SIG-M5 (cell line): ENCODE measurements at places on chromosomes 3 and 15.

- no peak for DNase-seq
These were observed 31.5 kb downstream of the TM2D3 start for GRCh38 chr15:101620671-101621070.

- no peak for DNase-seq
These were observed 124.2 kb downstream of the EEFSEC start for GRCh38 chr3:128277378-128278069.

DNA sequence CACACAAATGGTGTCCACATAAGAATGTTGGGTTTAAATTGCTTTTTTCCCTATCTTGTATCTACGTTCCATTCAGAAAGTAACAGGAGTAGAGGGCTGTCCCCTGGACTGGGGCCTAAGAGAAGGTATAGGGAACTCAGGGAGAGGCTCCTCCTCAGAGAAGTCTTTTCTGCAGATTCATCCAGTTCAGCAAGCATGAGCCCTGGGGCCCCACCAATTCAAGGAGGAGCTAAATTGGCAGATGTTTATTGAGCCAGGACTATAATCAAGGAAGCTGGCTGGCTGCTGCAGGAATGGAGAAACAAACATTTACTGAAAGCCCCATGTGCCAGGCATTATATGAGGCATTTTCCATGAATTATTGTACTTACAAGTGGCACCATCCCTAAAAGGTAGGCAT is 22.1 kb upstream of the LARS2 start:
- no peak for DNase-seq

- DNase-seq = no peak
These were observed 2.1 kb downstream of the TNFAIP8L3 start for GRCh38 chr15:51092480-51093040.

GRCh38 chr3:132356568-132356967 is 39.4 kb downstream of the ACP3 start:
- DNase-seq = no peak

DNA sequence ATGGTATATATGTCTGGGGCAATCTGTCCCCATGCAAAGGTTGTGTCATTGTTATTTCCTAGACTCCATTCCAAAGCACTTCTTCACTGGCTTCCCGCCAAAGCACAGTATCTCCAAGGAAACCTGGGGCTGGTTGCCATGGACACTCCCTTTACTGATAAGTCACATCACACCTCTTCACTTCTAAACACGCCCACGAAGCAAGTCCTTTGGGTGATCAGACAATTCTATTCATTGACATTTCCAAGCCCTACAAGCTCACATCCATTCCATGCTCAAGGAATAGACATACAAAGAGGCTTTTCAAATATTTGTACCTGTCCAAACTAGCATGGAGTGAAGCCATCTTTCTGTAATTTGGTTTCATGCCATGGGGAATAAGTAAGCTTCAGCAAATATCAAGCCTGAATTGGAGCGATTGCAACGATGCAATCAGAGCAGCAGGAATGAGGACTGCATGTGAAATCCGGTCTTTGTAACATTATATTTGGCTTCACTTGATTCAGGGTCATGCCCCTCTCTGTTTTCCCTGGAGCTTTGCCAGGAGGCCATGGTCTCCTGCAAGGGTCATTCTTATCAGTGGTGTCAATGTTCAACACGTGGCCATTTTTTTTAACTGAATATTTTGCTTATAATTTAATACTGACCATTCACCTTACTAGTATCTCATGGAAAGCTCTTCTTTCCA is 201.6 kb upstream of the TMC3 start:
- DNase-seq = no peak

- no peak for DNase-seq
These were observed 2.1 kb downstream of the TRIM69 start for GRCh38 chr15:44738340-44738984.

DNA sequence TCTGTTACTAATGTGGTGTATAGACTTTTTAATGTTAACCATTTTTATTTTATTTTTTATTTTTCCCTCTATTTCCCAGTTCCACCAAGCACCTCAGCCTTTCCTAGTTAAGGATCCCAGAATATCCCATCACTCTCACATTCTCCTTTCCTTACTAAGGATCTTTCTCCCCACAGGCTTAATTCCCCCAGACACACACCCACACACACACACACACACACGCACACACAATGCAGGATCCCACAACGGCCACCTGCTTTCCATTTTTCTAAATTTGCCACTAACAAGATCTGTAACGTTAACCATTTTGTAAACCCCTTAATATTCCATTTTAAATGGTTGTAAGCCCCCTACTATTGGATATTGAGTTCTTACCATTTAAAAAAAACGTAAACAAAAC is 404.1 kb downstream of the ZIC1 start:
- DNase-seq = no peak

DNA sequence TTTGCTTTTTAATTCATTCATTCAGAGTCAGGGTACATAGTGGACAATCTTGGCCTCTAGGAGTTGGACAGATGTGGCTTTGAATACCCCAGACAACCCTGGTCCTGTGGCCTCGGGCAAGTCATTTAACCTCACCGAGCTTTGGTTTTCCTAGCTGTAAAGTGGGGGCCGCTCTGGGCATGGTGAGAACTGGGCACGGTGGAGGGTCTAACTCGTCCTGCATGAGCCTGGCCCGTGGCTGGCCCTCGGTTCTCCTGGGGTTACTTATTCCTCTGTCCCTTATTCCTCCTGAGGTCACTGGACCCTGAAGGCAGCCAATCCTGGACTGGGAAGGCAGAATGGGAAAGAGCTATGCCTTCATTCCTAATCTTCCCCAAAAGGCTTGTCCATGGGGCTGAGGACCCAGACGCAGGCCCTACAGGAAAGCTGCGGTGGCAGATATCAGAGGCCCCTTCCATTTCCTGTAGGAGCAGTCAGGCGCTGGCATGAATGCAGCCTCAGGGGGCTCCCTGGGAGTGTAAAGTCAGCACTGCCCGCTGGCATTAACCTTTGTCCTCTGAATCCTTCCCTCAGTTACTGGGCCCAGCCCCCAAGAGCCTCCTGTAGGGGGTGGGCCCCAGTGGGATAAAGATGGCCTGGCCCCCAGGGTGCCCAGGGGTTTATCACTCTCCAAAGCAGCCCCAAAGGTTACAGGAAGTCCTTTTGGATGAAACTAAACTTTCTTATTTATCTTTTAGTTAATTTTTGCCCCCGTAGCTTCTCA is 17.9 kb upstream of the SEC13 start:
- no peak for DNase-seq

DNA sequence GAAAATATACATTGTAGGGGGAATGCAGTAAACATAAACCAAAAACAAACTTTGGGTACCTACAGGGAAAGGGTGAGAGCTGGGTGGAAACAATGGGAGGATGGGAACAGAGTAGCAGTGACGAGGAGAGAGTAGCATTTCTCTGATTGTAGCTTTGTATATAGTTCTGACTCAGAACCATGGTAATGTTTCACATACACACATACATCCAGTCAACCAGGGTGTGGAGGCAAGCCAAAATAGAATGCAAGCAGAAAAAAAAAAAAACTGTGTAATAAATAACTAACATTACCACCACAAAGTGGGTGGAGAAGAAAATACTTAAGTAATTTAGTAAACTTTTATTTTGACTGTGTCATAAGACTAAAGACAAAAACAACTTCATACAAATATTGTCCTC is 27.2 kb downstream of the BCL2A1 start:
- DNase-seq = no peak

DNA sequence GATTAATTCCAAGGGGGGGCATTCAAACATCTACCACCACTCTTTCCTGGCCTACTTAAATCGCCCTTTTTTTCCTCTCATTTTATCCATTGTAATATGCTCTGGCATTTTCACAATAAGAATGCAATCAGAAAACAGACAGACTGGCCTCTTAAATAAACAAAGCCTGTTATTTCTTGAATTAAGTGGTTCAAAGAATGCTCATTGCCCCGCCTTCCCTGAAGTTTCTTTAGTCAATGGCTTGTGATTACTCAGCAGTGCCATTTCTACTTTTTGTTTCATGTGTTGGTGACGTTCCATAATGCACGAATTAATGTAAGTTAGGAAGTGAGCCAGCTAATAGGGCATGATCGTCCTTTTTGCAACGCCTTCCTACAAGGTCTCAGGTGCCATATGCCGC is 68.0 kb downstream of the FBN1 start:
- DNase-seq = no peak

DNA sequence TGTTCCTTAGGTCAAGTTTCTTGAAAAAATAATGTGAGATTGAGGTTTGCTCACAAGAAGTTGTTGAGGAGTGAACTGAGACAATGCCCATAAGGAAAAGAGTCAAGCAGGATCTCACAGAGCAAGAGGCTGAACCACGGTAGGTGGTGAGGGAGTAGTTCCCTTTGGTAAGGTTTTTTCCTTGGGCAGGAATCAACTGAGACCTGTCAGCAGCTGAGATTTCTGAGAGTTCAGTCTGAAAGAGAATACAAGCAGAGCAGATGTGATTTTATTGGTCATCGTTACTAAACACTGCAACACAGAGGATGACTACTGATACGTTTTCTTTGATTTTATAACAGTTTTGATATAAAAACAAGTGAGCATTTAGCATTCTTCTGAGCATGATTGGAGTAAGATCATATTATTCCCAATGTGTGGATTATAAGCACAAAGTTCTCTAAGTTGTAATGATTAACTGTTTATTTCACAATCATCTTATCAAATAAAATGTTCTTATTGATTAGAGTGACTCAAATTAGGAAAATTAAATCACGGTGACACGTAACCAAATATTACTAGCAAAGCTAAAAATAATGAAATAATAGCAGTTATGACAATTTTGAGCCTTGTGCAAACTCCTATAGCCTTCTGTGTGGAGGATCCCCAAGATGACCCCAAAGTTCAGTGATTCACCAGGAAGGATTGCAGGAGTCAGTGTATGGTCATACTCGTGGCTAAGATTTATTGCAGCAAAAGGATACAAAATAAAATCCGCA is 346.2 kb upstream of the ZNF717 start:
- no peak for DNase-seq

DNA sequence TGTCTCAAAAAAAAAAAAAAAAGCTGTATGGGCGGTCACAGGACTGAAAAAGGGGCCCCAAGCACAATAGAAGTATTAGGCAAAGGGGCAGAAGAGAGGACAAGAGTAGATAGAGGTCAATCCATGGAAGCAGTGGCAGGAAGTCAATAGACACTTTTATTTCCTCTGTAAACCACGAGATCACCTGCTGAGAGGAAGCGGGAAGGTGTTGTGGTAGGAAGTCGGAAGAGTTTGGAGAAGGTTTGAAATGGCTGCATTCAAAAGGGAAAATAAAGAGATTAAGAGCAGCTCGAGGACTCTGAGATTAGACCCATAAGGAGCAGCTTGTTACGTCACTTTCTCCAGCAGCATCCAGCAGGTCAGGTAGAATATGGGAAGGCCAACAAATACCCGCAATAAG is 14.2 kb upstream of the ZNF148 start:
- DNase-seq = no peak

- no peak for DNase-seq
These were observed at the start of gene GDPGP1 for GRCh38 chr15:90234096-90234988. Gene GDPGP1 (plus strand): TSS chr15:90234209. CDS start chr15:90240909, 6,700 bp downstream.

DNA sequence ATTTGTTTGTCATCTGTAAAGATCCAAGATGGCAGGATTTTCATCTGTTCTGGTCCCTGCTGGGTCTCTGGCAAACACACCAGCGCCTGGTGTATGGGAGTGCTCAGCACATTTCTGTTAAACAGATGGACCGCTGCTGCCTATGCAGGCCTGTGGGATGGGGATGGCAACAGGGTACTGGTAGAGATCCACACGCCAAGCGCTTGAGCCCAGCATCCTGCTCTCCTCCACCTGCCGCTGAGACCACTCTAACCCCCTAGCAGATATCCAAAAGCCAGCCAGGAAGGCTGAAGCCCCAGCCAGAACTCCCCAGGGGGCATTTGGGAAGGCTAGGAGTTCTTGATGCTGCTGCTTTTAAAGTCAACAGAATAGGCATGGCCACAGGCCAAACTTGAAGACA is 31.7 kb downstream of the ZNF445 start:
- no peak for DNase-seq

- no peak for DNase-seq
These were observed 6.7 kb downstream of the PRC1 start for GRCh38 chr15:90987561-90988141.

DNA sequence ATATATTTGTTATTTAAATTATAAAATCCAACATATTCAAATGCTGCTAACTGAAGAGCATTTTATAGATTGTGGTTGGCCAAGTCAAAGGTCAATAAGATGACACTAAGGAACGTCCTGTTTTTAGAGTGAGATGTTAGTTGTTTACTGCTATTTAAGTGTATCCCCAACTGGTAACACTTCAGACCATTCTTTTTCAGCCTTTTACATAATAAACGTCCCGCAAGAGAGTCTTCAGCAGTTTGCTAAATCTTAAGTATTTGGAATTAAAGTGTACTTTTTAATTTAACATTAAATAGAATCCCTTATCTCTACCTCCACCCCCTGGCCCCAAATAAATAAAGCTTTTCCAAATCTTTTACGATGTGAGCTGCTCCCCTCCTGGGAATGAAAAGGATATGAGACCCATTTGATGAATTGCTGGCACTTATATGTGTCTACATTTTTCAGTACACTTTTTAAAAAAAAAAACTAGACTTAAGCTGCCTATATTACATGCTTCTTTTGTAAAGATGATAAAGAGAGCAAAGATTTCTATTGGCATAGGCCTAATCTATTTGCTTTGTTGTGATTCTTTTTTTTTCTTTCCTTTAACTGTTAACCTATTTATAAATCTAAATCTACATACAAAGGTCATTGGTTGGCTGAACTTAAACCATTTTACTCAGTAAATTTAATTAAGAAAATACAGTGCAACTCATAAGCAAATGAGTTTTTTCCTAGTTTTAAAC is 101.8 kb upstream of the SKOR1 start:
- DNase-seq = no peak

- no peak for DNase-seq
These were observed 71.8 kb downstream of the CPNE4 start for GRCh38 chr3:131962982-131963381.

GRCh38 chr3:52140000-52140399 is 14.2 kb downstream of the POC1A start:
- DNase-seq = no peak

DNA sequence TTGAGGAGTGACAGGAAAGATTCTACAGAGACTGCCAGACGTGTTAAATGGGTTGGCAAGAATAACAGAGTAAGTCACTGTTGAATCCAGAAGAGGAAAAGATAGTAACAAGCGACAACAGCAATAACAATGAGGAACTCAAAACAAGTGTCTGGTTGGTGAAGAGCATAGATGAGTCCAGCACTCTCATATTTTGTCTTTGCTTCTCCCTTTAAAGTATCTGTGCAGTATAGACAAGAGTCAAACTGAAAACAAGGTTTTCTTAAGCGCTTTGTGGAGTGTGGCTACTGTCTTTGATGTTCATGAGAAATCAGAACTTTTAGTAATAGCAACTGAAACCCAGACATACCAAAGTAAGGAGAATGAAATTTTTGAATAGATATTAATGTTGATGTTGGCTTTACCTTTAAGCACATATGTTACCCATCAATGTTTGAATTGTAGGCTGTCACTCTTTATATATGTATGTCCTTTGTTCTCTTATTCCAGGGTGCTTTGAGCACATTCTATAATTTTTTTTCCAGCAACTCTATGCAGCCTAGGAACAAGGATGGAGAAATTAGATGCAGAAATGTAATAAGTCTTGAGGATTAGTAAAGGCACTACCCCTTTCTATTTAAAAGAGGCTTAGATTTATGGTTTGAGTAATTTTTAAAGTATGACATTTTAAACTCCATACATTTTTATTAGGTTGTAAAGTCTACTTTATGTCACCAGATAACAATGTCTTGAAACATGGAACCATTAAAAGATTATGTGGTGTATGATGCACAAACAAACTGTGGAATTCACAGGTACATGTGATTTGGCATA is 185.5 kb downstream of the NFKBIZ start:
- DNase-seq = no peak

- no peak for DNase-seq
These were observed 126.2 kb upstream of the PFN2 start for GRCh38 chr3:150096700-150097587.

GRCh38 chr3:66998113-66998903 is at the start of gene KBTBD8:
Gene KBTBD8 (plus strand): TSS chr3:66998307. CDS start chr3:66998356, 49 bp downstream.
- peak; percentile 82 for DNase-seq
